Tongue (tissue), 3 donors: ENCODE measurements at places on chromosomes 5 and 9. TPM values are rescaled to one million over a fixed set of nuclear protein-coding genes. Genes with fewer than 3 reads are reported as not detected.

Gene NTRK2
- 60.3 TPM for total RNA-seq

Gene DMRTA1
- 1.9 TPM for total RNA-seq

Gene PITX1
- total RNA-seq, result 93.7 TPM

DNA sequence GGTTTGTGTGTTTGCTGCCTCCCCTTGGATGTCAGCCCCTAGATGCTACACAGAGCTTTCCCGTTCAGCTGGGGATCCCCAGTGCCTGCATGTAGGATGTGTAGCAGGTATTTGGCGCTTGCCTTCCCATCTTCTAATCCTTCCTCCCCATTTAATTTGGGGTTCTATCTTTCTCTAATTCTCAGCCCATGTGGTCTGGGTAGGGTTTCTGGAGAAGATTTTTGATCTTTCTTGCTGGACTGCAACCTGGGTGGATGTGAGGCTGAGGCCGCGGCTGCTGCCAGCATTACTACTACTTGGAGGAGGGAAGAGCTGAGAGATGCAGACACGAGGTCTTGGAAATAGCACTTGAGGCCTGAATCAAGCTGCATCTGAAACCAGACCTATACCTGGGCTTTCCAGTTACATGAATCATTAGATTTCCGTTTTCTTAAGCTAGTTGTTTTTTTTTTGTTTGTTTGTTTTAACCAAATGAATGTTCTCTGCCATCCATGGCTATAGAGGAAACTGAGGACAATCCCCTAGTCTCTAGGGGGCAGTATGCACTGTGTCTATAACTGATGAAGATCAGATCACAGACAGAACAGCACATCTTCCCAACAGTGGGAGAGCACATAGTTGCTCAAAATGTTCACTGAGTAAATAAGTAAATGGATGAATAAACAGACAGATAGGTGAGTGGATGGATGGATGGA is 178.6 kb downstream of the FGF18 start:
- no peak for DNase-seq

DNA sequence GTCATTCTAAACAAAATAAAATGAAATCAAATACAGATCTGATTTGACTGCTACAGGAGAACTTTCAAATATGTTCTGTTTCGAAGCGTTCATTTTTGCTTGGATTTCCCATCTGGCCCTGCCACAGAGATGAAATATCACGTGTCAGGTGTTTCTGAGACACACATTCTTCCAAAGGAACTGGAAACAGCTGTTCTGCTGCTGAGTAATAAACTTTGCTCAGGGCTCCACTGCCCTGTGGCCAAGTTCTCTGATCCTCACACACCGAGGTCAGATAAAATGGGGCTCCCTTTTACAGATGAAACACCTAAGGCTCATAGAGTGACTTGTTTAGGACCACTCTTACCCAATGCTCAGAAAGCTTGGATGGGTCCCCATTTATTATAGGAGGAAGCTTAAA is 42.5 kb downstream of the FRMPD1 start:
- peak; percentile 61 for DNase-seq

GRCh38 chr9:2621722-2622460 is at the start of gene VLDLR:
Gene VLDLR, plus strand, starts transcription at chr9:2621787. Its CDS starts 403 bp downstream, at chr9:2622190.
- DNase-seq, result peak; percentile 78

Gene LMX1B
- not detected for total RNA-seq

GRCh38 chr9:7211657-7212056 is 453.9 kb downstream of the KDM4C start:
- no peak for DNase-seq

- DNase-seq, result no peak
Observed at GRCh38 chr5:174310243-174310642, 264.7 kb downstream of the NSG2 start.

GRCh38 chr5:169901896-169902295 is 78.4 kb downstream of the INSYN2B start:
- no peak for DNase-seq
